ENCODE measurements at places on chromosomes 5 and 9.

- no peak for DNase-seq
These were observed 123.2 kb downstream of the FGF18 start for GRCh38 chr5:171542525-171543140.

DNA sequence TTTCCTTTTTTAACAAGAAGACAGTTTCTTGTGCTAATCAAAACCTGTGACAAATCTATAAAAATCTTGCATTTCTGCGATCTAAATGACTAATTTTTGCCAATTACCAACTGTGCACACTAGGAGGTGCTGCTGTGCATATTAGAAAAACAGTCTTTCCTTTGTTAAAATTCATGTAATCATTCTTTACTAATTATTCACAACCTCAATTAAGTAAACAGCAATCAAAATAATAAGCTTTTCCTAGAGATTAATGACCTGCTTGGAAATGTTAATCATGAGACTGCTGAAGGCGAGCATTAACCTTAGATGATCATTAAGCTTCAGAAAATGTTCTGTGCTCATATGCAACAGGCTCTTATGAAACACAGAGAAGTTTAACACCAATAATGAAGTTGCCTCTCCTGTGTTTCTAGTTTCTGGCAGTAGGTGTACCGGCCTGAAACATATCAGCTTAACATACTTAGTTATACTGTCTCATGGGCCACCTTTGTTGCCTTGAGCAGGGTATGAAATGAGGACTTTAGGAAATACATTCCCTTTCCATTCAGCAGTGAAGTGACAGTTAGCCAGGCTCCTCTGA lies 17.7 kb downstream of the RFESD start:
- no peak for DNase-seq

DNA sequence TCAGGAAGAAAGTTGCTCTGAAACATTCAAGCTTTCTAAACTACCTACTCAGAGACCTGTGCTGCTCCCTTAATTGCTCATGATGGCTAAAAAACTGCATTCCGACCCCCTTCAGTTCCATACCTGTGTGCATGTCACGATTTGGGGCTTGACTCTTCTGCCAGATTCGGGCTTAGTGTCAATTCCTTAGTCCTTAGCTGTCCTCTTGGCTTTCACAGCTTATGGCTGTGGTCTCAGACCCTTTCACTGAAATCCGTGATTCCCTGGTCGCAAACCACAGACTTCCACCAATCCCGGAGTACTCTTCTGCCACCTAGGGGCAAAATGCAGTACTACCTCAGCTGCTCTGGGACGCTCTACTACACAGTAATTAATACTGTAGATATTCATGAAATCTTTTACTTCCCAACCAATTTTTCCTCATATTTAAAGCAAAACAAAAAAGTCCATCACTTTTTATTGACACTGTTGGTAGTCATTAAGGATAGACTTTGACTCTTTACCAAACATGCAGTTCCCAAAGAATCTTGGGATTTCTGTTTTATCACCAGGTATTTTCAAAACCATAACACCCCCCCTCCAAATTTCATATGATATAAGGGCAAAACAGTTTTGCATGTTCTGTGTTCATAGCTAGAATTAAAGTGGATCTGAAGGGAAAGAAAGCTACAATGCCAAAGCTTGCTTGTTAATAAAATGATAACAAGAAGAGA lies 617.4 kb downstream of the SLCO4C1 start:
- DNase-seq = no peak

GRCh38 chr5:174251305-174252000 lies 205.9 kb downstream of the NSG2 start:
- DNase-seq = no peak

DNA sequence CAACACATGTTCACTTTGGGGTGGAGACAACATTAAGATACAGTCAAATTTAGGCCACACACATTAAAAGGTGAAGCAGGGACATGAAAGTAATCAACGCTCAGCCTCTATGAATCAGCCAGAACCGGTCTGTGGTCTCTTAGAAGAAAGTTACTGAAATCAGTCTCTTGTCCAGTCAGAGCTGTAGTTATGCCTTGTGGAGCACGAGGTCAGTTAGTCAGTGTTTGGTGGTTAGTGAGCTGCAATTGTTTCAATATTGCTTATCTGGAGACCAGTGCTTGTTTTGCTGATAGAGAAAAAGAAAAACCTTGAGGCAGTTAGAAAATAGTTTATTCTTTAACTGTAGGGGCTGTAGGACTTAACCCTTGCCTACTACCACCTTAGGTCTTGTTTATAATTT lies 157.8 kb upstream of the RASEF start:
- no peak for DNase-seq

GRCh38 chr9:114330636-114331035 lies 967 bp downstream of the ORM2 start:
- no peak for DNase-seq

- no peak for DNase-seq
These were observed 43.7 kb upstream of the POMT1 start for GRCh38 chr9:131459056-131459455.

- DNase-seq = no peak
These were observed 491.6 kb downstream of the SEMA5A start for GRCh38 chr5:9054322-9054721.

GRCh38 chr9:129746092-129746777 lies 6.6 kb downstream of the PTGES start:
- DNase-seq = no peak

GRCh38 chr5:172425402-172425801 lies 28.9 kb downstream of the SH3PXD2B start:
- DNase-seq = no peak

DNA sequence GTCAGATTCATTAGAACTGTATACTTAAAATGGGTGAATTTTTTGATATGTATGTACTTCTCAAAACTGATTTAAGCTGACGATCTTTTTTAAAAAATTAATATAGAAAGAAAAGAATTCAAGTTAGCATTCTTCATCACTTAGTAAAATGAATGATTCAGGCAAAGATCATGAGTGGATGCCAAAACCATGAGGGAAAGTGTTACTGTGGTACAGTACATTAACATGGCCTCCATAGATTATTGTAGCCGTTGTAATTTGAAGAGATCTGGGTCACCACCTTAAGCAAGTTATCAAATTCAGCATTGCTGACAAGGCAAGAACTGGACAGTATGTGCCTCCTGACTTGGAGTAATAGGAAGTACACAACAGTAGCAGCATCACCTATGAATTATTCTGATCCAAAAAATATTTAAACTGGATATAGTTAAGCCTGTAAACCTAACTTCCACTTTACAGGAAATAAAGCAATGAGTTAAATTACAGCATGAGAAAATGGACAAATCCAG lies 29.7 kb downstream of the C9orf85 start:
- DNase-seq = no peak

GRCh38 chr5:86143837-86144236 lies 473.9 kb upstream of the COX7C start:
- DNase-seq = no peak

DNA sequence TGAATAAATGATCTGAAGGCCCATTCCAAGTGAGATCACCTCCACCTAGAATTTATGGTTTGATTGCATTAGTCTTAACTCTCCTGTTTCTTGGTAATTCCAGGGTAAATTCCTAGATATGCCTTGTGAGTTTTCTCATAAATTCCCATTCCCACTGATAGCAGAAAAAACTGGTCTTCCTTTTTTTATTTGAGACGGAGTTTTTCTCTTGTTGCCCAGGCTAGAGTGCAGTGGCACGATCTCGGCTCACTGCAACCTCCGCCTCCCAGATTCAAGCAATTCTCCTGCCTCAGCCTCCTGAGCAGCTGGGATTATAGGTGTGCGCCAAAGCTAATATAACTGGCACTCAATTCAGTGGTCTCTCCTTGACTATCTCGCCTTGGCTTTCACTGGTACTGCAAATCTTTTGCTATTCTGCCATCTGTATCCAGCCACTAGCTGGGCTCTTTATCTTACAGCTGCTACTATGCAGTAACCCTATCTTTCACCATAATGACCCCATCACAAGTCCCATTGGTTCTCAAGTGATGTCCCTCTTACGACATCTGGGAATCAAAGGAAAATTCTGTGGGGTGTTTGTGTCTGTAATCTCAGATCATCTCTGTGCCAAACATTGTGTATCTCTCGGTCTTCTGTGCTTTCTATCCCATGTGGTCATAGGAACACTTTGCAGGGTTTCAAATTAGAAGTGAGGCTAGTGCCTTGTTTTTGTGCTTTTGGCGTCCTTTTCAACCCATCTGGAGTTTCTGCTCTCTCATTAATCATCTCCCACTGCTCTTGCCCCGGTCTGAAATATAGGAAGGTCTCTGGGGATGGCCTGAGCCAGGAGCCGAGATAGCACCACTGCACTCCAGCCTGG lies 14.4 kb downstream of the HNRNPK start:
- DNase-seq = no peak

GRCh38 chr9:123035791-123036190 lies 2.3 kb downstream of the GPR21 start:
- DNase-seq = no peak

- DNase-seq = no peak
These were observed 1.4 kb downstream of the IL9 start for GRCh38 chr5:135894276-135894675.

DNA sequence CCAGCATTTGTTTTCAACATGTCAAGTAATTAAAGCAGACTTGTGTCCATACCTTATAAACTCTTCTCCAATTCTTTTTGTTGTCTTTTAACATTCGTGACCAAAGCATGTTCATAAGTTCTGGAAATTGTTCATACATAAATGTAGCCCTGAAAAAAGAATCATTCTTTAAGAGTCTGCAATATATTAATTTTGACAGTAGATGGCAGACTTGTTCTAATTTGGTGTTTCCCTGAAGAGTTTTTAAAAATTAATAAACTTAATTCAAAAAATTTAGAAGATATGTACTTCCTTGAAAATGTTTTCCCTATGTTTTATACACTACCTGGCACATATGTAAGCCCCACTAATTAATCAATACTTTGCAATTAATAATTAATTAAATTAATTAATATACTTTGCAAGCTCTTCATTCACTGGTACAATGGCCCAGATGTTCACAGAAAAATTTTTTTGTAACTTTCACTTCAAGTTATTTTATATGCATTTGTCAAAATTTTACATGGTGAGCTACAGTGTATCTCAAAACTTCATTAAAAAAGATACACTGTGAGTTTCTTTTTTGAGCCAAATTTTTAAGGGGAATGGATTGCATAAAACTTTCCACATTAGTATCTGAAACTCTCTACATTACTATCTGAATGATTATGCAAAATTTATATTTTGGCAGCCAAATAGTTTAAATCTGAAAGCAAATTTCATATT lies 42.1 kb downstream of the CLINT1 start:
- no peak for DNase-seq

GRCh38 chr5:122121479-122122465 lies 7.6 kb upstream of the ZNF474 start:
- DNase-seq = peak; percentile 7

DNA sequence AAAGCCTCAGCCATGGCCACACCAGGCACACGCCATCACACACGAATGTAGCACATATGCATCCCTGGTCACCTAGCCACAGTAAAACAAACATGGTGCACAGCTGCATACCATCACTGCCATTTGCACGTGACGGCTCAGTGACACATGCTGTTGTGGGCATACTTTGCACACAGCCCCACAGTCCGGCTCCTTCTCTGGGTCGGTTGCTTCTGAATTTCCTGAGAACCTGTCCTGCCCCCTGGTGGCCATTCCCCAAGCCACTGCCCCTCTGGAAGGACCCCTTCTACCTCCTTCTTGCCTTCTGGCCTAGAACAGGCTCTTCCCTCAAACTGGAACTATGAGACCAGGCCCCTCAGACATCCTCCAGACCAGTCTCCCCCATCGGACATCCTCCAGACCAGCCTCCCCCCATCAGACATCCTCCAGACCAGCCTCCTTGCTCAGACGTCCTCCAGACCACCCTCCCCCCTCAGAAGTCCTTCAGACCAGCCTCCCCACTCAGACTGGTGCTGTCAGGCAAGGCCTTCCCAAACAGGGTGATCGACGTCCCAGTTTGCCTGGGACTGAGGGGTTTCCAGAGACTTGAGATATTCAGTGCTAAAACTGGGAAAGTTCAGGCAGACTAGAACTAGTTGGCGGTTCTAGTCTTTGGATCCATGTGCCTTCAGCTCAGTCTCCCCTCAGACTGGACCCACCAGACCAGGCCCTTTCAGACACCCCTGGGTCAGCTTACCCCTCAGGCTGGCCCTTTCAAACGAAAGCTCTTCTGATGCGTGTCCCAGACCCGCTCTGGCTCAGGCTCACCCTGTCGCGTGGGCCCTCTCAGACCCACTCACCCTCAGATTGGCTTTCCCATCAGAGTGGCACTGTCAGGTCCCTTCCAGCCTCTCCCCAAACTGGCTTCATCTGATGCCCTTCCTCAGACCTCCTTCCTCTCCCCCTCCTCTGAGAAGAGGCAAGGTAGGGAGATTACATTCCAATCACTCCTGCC lies 24.3 kb upstream of the ENHO start:
- DNase-seq = peak; percentile 6

- peak; percentile 30 for DNase-seq
These were observed 43.3 kb upstream of the NCS1 start for GRCh38 chr9:130128733-130129431.

GRCh38 chr9:93064392-93065134 lies 6.1 kb downstream of the SUSD3 start:
- peak; percentile 88 for DNase-seq

All from activated CD4-positive, alpha-beta T cell treated with anti-CD3 and anti-CD28 coated beads, Interleukin-2, amount 50 U/mL, for 24 hours (primary cell).